ENCODE measurements at places on chromosomes 12 and 14.

DNA sequence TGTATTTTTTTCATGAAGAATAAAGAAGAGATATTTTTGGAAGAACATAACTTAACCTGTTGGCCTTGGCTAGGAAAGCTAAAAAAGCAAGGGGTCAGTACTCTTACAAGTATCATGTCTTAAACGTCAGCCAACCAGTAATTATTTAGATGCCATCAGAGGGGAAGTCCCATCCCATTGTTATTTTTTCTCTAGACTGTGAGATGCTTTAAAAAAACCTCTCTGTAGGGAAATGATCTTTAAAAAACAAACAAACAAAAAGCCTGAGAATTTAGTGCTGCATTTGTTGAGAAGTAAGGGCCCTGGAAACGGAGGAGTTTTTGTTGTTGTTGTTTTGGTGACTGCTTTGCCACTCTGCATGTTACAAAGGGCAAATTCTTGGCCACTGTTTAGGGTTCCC lies 474.0 kb downstream of the ZFP36L1 start:
- DNase-seq, result no peak

- no peak for DNase-seq
Observed at GRCh38 chr14:59308673-59309072, 120.2 kb downstream of the DAAM1 start.

GRCh38 chr14:71361336-71361735 lies 454.1 kb downstream of the PCNX1 start:
- DNase-seq, result no peak

- DNase-seq, result peak; percentile 61
Observed at GRCh38 chr14:105093038-105093430, 27.8 kb upstream of the GPR132 start.

DNA sequence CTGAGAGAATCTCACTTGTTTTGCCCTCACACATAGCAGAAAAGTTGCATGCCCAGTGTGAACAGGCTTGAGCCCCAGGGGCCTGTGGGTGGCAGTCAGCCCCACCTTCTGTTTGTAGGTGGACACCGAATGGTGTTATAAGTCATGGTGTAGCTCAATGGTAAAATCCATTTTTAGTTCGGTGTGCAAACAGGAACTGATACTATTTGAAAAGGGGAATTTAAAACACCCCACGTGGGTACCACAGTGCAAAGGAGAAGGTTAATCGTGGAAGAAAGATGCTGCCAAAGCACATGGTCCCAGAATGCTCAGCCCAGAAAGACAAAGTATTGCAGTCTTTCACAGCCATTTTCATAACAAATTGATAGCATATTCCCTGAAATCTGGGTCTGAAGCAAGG lies 71.8 kb upstream of the GZMB start:
- DNase-seq, result no peak

GRCh38 chr12:56084958-56085543 lies 5.1 kb downstream of the ERBB3 start:
- DNase-seq, result no peak

DNA sequence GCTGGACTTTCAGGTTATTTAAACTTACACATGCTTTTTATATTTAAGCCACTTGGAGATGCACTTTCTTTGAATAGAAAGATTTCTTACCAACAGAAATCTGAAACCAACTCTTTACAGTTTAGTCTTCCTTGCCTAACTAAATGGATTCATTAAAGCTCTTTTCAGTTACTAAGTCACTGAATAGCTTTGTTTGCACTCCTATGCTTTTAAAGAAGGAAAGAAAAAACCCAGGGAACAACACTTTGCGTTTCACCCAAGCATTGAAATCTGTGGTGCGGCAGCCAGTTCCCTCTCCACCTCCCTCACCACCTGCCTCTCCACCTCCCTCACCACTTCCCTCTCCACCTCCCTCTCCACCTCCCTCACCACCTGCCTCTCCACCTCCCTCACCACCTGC lies 70.3 kb downstream of the RIMBP2 start:
- no peak for DNase-seq

GRCh38 chr12:47885012-47885501 lies 19.7 kb downstream of the VDR start:
- DNase-seq, result peak; percentile 15

GRCh38 chr12:116662612-116663144 lies 75.2 kb downstream of the SPRING1 start:
- no peak for DNase-seq

DNA sequence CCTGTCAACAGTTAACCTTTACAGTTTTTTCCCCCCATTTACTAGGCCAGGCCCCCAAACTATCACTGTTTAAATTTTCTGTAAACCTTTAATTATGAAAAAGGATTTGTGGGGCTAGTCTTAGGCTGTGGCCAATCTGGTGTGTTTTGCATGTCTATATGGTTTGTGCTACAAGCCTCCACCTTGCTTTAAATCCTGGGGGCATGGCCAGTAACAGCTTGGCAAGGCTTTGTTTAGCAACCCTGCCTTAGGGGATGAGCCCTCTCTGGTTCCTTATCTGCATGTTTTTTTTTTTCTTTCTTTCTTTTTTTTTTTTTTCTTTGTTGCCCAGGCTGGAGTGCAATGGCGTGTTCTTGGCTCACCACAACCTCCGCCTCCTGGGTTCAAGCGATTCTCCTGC lies 102.7 kb downstream of the KCNMB4 start:
- no peak for DNase-seq

DNA sequence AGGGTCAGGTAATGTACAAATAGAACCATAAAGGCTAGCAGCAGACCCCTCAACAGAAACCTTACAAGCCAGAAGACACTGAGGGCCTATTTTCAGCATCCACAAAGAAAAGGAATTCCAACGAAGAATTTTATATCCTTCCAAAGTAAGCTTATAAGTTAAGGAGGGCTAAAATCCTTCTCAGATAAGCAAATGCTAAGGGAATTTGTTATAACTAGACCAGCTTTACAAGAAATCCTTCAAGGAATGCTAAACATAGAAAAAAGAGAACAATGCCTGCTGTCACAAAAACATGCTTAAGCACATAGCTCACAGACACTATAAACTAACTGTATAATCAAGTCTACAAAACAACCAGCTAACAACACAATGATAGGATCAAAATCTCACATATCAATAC lies 130.7 kb upstream of the RPL10L start:
- no peak for DNase-seq

DNA sequence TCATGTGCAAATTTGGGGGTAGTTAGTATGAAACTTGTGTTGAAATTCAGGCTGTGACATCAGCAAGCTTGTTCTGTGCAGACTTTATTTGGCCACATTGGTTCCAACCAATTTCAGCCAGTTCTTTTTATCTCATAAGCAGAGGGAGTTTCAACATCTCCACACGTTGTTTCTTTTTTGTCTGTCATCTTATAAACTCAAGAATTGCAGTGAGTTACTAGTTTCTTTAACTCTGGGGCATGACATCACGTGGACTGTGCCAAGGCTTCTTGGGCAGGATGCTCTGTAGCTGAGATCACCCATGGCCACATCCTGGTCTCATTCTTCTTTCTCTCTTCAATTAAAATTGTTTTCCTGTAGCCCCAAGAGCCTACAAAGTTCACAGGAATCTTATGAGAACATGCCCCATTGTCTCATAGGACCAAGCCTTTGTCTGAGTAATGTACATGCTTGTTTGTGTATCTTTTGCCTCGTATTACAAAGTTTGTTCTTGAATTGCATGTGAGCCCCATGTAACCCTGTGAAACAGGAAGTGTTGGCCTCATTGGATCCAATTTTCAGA lies 982.0 kb upstream of the TMEM132C start:
- no peak for DNase-seq

DNA sequence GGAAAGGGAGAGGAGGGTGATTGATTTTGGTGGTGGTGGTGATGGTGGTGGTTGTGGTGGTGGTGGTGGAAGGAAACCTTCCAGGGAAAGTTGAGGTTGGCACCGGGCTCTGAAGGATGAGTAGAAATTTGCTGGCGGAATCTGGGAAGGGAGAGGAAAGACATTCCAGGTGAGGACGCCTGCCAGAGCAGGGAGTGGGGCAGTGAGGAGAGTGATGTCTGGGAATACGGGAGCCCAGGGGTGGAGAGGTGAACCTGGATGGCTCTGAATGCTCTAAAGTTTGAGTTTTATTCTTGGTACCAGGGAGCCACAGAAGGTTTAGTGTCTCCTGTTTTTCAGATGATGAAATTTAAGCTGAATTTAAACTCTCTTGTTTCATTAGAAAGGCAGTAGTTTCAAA lies 16.0 kb downstream of the CHST11 start:
- no peak for DNase-seq

- DNase-seq, result no peak
Observed at GRCh38 chr12:34304546-34304945, 282.2 kb downstream of the ALG10 start.

- DNase-seq, result no peak
Observed at GRCh38 chr12:4996714-4997113, 47.0 kb upstream of the KCNA5 start.

DNA sequence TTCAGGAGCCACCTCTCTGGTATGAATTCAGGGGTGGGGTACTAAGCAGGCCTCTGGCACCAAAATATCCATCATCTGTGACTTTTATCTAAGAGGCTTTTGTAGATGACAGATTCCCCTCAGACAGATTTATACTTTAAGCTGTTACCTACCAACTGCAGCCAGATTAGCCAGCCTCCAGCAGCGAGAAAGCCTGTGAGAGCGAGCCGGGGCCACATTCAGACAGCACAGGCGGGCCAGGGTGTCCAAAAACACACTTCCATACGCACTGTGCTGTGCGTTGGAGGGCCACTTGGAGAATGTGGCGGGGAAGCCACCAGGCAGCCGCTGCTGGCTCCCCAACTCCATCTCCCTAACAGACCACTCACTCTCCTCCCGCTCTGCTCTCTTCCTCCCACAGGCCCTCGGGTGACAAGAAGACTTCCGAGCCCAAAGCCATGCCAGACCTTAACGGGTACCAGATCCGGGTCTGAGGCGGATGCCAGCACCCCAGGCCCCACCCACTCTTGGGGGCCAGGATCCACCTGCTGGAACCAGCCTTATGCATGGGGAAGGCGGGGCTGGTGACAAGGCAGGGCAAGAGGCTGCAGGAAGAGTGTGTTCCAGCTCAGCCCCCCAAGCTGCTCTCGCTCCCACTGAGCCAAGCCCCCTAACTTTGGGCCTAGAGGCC lies 17.4 kb downstream of the VASH1 start:
- no peak for DNase-seq

DNA sequence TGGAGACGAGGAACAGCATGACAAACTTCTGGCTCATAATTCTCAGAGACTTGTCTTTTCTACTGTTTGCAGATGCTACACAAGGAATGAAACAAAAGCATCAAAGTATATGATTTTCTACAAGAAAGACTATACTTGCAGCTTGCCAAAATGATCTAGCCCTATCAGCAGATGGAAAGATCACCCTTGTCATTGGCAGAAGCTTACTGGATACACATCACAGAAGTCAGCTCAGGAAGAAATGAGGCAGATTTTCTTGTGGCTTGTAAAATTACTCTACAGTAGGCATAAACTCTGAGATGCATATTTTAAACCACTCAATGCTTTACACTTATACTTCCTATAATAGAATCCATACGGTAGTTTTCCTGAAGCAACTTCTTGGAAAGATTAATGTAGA lies 20.6 kb downstream of the E2F7 start:
- no peak for DNase-seq

DNA sequence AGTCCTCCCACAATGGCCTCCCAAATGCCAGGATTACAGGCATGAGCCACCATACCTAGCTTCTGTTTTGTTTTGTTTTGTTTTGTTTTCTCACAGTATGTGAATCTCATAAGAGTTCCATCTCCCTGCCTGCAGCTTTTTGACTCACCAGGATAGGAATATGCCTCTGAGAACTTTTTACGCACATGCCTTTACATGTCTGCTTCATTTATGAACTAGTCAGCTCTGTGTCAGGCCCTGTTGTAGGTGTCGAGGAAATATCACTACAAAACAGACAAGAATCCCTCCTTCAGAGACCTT lies 89.0 kb downstream of the BORCS5 start:
- no peak for DNase-seq
